ENCODE measurements at places on chromosomes 1 and 21.

GRCh38 chr1:155012026-155012546 is 9.5 kb downstream of the ZBTB7B start:
- no peak for DNase-seq

DNA sequence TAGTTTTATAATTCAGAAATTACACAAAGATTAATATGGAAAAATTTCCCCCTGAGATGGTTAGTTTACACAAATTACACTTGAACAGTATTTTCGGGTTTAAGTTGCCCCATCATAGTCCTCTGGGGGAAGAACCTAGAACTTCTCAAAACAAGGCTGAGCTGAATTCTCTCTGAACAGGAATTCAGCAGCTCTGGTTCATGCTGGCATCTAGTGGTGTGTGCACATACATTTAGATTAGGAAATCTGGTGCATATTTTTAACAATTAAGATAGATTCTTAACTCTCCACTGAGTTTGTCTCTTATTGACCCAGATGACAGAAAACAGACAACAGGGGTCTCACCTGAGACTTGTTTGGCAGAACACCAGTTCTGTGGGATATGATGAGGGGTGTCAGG is 410.7 kb downstream of the DSCAM start:
- no peak for DNase-seq

GRCh38 chr1:231232870-231233734 is 7.9 kb upstream of the GNPAT start:
- no peak for DNase-seq

- no peak for DNase-seq
Measured at GRCh38 chr1:100431954-100432353, 79.6 kb downstream of the CDC14A start.

DNA sequence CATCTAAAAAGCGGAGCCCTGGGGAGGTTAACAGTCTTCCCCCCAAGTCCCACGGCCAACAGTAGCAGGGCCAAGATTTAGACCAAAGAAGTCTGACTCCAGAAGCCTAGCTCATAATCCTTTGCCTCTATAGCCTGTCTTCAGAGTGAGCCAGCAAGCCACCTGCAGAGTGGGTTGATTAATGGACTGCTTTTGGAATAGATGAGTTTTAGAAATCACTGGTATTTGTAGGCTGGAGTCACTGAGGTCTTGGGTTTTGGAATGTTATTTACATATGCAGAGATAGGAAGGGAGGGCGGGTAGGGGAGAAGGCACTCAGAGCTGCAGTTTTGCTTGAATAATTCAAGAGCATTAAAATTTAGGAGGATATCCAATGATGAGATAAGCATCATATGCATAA is 90.8 kb upstream of the L1TD1 start:
- no peak for DNase-seq

DNA sequence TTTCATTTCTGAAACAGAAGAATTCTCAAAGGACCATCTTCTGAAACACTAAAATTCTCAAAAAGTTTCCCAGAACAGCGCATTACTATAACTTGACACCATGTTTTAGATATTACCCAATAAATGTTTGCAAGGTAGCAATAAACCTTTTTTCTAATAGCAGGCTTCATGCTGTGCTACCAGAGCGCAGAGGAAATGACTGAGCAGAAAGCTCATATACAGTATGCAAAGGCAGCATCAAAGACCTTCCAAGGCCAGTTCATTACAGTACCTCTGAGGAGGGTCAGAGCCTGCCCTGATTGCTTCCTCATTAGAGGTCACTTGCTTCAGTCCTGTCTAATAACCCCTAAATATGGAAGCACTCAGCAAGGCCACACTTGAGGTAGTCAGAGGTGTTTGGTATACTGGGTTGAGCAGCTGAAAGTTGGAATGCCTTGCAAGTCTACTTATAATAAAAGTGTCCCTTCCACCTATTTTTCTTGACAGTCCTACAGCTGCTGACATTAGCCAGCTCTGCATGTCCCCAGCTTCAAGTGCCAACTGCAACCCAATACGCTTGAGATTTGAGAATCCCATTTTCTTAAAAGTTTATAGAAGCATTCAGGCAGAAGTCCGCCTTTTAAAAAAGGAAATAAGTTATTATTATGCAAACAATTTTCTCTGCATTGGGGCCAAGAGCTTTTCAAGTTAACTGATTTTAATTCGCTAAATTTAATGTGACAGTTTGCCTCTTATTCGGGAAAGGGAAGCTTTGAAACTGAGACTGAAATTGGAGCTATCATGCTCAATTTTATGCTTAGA is 207.2 kb downstream of the ZC3H11B start:
- DNase-seq: no peak

DNA sequence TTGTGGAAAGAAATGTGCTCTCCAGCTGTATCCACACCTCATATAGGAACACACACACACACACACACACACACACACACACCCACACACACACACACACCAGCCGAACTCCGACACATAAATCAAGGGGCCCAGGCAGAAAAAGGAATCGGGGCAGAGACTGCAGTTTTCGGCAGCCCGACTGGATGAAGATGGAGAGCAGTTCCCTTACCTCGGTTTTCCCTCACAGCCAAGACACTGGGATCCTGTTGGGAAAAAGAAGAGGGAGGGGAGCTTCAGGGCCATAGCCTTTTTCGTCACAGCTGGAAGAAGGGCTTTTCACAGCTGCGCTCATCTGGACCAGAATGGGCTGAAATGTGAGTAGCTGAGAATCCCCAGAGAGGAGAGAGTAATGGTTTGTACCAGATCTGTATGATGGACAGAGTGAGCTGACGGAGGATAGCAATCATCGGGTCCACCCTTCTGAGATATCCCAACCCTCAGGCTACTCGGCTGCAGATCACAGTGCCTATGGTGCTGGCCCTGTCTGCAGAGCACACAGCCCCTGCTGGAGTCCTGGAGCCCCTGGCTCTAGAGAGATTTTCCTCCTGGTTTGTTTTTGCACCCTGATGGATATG is 37.7 kb downstream of the PIK3C2B start:
- DNase-seq: no peak

- DNase-seq: no peak
Measured at GRCh38 chr1:202954057-202954745, 3.9 kb downstream of the ADIPOR1 start.

GRCh38 chr1:26831546-26832248 is 5.2 kb downstream of the ZDHHC18 start:
- DNase-seq: no peak

GRCh38 chr21:36122977-36123376 is 11.9 kb upstream of the CBR3 start:
- DNase-seq: no peak

GRCh38 chr21:41641821-41642701 is 124.8 kb downstream of the RIPK4 start:
- DNase-seq: no peak

DNA sequence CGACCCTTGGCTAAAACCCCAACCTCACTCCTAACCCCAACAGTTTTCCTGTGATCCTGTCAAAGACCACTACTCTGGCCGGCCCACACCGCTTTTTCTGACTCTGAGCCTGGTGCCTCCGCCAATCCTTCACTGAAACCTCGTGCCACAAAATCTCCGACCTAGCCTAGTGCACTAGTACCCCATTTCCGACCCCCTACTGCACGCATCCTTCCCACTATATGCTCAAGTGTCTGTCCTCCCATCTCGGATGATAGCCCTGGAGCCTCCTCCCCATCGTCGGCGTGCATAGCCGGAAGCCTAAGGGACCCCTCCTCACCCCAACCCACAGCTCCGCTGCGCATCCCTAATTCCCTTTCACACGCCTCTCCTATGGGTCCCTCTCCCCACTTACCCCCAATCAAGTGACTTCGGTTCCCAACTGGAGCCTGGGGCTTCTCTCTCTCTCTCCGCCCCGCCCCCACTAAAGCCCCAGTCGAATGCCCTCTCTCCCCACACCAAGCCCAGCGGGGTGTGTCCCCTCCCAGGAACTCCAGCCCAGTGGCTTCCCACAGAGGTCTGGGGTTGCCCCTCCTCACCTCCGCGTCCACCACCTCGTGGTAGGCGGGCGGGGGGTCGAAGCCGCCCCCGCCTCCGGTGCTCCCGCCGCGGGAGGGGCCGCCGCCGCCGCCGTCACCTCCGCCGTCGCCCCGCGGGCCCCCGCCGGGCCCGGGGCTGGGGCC is 791 bp downstream of the USP24 start:
- DNase-seq: peak; percentile 33

GRCh38 chr1:95685081-95685480 is 451.1 kb downstream of the RWDD3 start:
- DNase-seq: no peak

DNA sequence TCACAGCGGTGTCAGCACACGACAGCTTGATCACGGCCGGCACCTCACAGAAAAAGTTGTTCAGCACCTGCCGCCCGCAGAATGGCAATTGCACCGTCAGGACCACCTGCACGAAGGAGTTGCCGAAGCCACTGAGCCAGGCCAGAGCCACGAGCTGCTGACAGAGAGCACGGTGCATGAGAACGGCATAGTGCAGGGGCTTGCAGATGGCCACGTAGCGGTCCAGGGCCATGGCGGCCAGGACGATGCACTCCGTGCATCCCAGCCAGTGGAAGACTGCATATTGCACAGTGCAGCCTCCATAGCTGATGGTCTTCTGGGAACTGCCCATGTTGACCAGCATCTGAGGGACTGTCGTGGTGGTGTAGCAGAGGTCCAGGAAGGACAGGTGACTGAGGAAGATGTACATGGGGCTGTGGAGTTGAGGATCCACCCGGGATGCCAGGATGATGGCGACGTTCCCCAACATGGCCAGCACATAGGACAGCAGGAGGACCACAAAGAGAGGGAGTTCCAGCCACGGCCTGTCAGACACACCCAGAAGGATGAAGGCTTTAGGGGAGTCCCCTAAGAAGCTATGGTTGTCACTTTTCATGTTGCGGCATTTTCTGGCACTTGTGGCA is 6.4 kb downstream of the OR2B11 start:
- no peak for DNase-seq

- DNase-seq: no peak
Measured at GRCh38 chr1:8219530-8219929, 98.4 kb upstream of the SLC45A1 start.

- no peak for DNase-seq
Measured at GRCh38 chr1:81230983-81231728, 569.6 kb upstream of the ADGRL2 start.

DNA sequence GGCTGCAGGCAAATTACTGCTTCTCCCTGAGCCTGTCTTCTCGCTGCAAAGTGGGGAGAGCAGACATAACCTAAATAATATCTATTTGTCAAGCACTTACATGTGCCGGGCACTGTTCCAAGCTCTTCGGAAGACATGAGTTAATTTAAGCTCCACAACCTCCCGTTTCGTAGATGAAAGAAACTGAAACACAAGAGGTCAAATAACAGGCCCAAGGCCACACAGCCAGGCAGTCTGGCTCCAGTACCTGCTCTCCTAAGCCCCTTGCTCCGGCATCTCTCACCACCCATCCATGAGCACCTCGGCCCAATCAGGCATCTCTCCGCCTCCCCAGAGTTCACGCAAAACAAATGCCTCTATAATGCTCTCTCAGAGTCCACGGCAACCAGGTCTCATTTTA is 65.4 kb downstream of the TAS1R2 start:
- DNase-seq: no peak

DNA sequence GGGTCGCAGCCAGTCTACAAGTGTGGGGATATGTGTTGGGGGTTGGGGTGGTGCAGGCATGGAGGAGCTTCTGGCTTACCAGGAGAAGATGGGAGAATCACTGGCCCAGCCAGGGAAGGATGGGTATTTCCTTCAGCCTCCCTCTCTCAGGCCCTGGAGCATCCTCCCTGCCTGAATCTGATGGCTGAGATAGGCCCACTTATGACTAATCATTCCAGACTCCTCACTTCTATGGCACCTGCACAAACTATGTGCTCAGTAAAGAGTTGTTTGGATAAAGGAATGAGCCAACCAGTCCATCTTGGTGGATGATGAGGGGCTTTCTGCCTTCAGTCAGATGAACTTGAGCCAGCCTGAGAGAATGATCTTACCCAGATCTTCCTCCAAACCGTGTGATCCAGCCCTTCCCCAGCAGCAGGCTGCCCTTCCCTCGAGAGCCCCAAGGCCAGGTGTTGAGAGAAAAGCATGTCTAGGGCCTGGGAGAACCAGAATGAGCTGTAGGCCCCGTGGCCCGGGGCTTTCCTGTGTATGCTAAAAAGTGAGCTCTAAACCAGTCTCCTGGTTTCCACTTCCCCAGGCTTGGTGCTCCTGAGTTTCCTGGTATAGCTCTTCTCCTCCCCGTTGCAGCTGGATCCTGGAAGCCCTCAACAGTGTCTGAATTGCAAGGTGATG is 1.3 kb downstream of the GPA33 start:
- DNase-seq: no peak

- no peak for DNase-seq
Measured at GRCh38 chr1:81848880-81849682, 48.3 kb downstream of the ADGRL2 start.

- no peak for DNase-seq
Measured at GRCh38 chr1:117788014-117788413, 141.4 kb downstream of the GDAP2 start.

All from activated CD8-positive, alpha-beta memory T cell treated with anti-CD3 and anti-CD28 coated beads, Interleukin-2, amount 50 U/mL, for 4 hours (primary cell).